ENCODE measurements at places on chromosomes 4 and X.

DNA sequence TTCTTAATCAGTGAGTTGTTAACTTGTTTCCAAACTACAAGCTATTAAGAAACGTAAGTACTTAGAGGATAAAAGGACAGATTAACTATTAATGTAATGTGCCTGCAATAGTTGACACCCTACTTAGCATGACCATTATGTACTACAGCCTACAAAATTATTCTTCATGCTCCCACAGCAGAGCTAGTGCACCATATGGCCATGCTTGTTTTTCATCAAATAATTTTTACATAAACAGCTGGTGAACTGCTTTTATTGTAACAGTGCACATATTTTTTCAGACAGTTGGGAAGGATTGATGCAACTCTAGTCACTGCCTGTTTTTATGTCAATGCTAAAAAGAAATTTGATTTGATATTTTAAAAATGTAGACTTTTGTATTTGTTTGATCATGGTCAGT is 10.2 kb upstream of the MAGEB10 start:
- DNase-seq: no peak

GRCh38 chrX:71992711-71993110 is 82.1 kb downstream of the NHSL2 start:
- no peak for DNase-seq

DNA sequence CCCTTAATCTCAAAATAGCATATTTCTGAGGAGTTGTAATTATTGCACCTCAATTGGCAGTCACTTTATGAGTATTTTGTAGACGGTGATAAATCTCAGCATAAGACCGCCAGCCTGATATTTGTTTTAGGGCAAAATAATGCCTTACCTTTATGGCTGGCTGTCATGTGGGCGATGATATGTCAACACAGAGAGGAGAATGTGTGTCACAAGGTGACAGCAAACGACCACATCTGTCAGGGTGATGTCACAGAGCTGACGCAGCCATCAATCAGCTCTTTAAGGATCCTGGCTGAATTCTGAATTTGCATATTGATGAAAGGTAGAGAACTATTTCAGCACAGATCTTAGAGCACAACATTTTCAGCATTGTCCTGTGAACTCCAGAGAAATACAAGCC is 209.7 kb downstream of the CEP135 start:
- DNase-seq: no peak

DNA sequence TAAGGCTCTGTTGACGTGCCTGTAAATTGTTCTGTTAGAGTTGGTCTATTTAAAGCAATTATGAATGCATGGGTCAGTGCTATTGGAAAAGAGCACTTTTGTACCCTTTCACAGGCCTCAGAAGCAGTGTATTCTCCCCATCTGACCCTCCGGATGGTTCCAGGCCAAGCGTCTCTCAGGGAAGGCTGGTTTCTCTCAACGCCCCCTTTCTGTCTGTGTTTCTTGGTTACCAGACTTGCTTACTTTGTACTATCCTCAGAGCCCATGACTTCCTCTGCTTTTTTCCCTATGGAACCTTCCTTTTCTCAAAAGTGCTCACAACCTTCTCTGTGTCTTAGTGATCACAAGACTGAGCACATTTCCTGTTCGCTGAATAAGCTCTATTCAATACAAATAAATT is 559.3 kb upstream of the ZFP42 start:
- no peak for DNase-seq

GRCh38 chr4:165440415-165441158 is 61.8 kb downstream of the CPE start:
- peak; percentile 73 for DNase-seq

DNA sequence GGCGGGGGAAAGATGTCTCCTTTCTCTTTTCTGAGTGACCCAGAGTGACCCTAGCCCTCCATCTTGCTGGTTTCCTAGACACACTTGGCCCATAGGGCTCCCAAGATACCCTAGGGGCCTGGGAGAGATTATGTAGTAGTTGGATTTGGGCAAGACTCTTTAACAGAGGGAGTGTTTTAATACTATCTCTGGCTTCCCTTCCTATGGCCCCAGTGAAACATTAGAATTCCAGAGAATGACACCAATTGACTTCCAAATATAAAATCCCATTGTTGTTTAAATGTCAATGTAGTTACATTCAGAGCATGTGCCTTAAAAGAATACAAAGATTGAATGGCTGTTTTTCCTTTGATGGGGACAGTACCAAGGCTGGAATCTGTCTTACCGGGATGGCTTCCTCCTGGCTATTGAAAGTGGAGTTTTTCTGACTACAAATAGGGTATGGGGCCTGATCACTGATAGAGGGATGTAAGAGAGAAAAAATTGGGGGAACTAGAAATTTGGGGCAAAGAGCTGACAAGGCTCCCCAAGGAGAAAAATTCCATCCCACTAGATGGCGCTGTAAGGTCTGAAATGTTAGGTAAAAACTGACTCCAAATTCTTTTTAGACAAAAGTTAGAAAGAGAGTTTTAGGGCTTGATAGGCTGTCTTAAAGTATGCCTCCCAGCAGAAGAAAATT is 10.7 kb downstream of the TENT5D start:
- DNase-seq: no peak

GRCh38 chr4:186840222-186840701 is 116.6 kb upstream of the FAT1 start:
- DNase-seq: no peak

GRCh38 chr4:150546286-150546685 is 35.7 kb upstream of the MAB21L2 start:
- DNase-seq: no peak

All from foreskin fibroblast (primary cell).